ENCODE measurements at places on chromosomes 12 and 14.

GRCh38 chr14:54844479-54844878, 58.1 kb downstream of the GCH1 start:
- no peak for DNase-seq

DNA sequence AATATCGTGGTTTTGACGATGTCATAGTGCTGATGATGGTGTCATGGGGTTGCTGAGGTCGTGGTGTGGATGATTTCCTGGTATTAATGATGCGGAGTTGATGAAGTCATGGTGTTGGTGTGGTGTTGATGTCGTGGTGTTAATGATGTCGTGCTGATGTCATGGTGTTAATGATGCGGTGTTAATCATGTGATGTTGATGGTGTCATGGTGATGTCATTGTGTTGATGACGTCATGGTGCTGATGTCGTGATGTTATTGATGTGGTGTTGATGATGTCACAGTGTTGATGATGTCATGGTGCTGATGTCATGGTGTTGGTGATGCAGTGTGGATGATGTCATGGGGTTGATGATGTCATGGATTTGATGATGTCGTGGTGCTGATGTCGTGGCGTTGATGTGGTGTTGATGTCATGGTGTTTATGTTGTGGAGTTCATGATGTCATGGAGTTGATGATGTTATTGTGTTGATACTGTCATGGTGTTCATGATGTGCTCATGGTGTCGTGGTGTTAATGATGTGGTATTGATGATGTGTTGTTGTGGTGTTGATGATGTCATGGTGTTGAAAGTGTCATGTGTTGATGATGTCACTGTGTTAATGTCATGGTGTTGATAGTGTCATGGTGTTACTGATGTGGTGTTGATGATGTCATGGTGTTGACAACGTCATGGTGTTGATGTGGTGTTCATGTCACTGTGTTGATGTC, 48.5 kb upstream of the RIMBP2 start:
- no peak for DNase-seq

DNA sequence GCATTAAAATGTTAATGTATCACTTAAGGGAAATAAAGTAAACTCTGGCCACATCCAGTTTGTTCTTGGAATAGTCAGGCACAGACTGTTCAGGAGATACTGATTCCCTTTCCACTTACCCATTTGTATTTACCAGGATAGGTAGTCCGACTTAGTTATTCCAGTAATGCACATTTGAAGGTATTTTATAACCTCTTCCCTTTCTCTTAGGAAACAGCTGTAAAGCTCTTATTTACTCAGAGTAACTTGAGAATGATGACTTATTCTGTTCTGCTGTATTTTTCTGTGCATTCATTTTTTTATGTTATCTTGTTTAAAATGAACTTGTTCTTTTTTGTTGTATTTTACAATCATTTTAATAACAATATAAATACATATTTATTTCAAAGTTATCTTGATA, 78.0 kb downstream of the METTL25 start:
- no peak for DNase-seq

DNA sequence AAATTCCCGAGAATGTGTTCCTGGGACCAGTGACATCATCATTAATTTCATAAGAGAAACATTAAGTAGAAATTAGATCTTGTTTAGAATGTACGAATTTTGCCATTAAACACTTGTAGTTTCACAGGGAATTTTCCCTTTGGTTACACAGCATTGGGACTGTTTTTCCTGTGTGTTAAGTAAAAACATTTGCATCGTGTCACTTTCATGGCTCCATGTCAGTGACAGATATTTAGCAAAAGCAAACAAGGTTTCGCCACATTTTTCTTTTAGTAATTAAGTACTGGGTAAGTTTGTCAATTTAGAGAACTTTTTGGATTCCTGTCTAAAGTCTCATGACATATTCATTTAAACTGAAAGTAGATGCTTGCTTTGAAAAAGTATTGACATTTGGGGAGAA, 45.5 kb upstream of the OVCH1 start:
- DNase-seq: no peak

- DNase-seq: no peak
Measured at GRCh38 chr14:95217391-95217900, 60.1 kb upstream of the DICER1 start.

DNA sequence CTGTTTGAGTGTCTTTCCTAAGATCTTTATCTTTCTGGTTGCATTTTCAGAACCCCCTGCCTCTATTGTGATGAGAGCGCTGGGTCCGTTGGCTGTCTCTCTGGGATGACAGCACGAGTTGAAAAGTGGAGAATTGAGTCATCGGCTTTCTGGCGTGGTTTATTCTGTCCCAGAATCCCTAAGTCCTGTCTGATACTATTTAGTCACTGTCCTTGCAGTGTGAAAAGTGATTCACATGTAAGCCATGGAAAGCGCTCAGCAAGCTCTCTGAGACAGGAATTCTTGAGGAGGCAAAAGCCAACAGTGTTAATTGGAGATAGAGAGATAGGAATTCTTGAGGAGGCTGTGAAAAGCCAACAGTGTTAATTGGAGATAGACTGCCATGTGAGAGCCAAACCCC, 121.7 kb downstream of the CHST11 start:
- DNase-seq: no peak

DNA sequence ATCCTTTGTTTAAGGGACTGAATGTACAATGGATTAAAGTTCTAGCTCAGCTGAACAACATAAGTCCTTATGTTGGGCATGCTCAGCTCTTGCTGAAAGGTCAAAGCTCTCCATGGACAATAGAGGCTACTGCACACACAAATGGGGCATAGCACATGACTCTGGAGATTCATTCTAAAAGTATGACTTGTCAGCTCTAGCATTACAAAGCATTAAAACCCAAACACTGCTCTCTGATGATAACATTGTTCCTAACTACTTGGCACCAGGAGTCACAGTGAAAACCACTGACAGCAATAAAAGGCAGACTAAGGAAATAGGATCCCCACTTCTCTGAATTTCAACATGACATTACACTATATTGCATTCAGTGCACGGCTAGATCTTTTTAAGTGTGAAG, 21.9 kb upstream of the FSCB start:
- no peak for DNase-seq

DNA sequence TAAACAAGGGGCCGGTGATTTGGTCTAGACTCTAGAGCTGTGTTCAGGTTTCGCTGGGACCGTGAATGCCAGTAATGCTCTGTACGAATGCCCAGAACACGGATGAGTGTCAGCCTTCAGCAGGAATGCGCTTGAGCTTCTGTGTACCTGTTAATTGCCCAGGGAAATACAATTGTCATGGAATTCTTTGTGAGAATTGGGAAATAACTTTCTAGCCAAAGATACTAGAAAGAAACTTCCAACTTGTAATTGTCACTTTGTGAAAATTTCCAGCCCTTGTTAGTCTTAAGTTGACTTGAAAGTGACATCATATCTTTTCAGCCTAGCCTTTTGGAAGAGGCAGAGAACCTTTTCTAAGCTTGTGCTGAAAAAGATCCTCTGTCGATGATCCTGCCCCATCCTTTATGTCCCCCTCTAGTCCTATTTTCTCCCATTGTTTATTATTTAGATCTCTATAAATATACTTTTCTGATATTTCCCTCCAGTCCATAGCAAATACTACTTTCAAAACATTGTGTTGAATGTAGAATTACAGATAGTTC, 2.7 kb downstream of the CHST11 start:
- DNase-seq: no peak

GRCh38 chr12:68240079-68240478, 13.3 kb downstream of the IL22 start:
- no peak for DNase-seq

GRCh38 chr12:112606611-112607365, 184.8 kb upstream of the RPH3A start:
- DNase-seq: no peak

DNA sequence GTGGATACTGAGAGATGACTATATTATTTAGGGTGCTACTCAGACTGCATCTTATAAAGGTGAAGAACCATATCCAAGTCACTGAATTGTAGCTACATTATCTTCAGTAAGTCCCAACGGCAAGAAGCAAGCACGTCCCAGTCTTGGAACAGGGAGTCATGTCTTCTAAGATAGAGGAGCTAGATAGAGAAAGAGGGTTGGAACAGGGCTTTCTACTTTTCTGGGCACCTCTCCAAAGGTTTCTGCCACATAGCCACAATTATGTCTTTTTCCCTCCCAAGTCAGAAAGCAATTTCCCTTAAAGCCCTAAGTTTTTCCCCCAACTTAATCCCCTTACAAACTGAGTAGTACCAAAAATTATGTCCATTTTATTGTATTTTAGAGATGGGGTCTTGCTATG, 22.4 kb downstream of the MAPK1IP1L start:
- no peak for DNase-seq

DNA sequence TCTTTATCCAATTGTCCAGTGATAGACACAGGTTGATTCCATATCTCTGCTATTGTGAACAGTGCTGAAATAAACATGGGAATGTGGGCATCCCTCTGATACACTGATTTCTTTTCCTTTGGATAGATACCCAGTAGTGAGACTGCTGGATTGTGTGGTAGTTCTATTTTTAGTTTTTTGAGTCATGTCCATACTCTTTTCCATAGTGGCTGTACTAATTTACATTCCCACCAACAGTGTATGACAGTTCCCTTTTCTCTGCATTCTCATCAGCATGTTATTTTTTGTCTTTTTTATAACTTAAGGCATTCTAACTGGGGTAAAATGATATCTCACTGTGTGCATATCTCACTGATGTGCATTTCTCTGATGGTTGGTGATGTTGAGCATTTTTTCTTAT, 24.8 kb upstream of the VASH1 start:
- DNase-seq: no peak

DNA sequence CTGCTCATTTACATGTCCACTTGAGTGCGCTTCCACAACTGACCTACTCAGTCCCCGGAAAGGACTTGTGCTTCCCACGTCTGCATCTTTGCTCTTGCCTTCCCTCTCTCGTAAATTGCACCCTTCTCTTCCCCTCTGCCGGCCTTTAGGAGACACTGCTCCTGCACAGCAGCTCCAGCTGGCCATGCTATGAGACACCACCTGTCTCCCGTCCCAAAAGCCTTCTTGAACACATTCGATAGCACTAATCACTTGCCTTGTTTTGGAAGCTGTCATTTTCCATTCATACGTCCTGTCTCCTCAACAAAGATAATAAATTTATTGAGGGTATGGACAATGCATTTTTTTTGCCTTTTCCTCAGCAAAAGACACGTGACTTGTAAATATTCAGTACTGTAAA, 15.7 kb upstream of the KCNA1 start:
- DNase-seq: no peak

GRCh38 chr12:57096748-57097553, 8.0 kb downstream of the NAB2 start:
- peak; percentile 60 for DNase-seq

- DNase-seq: no peak
Measured at GRCh38 chr12:52692254-52692653, 11.1 kb downstream of the KRT77 start.

GRCh38 chr14:23804817-23805216, 148.8 kb upstream of the DHRS4 start:
- no peak for DNase-seq

- no peak for DNase-seq
Measured at GRCh38 chr14:51562816-51563215, 88.9 kb upstream of the FRMD6 start.

GRCh38 chr12:124172636-124173035, 122.3 kb upstream of the RFLNA start:
- no peak for DNase-seq

DNA sequence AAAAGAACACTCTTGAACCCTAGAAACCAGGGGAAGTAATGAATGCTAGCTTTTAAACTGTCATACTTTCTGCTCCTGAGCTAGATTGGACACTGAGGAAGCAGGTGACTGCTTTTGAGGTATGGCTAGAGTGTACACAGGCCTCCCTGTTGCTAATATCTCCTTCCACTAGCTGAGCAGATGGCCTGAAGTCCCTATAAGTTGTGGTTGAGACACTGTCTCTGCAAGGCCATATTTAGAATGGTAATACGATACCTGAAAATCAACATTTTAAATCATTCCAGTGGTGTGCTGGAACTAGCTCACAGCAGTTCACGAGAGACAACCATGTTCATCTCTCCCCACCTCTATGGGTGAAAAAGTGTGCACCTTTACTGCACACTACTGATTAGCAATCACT, 46.4 kb upstream of the BMP4 start:
- DNase-seq: no peak

DNA sequence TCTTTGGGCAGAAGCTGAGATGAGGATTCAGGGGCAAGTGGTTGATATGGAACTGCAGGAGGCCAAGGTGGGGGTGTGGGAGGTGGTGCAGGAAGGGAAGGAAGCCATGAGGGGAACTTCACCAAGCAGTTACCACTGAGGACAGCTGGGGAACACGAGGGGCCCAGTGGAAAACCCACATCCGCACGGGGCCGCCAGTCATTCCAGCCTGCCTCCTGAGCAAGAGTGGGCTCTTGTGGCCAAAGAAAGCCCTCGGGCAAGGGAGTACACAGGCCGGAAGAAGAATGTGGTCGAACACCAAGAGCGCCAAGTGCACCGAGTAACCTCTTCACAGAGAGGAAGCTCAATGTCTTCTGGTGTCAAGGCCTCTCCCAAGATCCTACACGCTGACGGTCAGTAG, 252.2 kb upstream of the FOXN3 start:
- no peak for DNase-seq

GRCh38 chr12:104399740-104400612, 56.8 kb upstream of the CHST11 start:
- no peak for DNase-seq

GRCh38 chr14:44782775-44783238, 178.9 kb downstream of the KLHL28 start:
- DNase-seq: no peak

GRCh38 chr14:100076606-100077005, 11.4 kb downstream of the EVL start:
- peak; percentile 77 for DNase-seq

DNA sequence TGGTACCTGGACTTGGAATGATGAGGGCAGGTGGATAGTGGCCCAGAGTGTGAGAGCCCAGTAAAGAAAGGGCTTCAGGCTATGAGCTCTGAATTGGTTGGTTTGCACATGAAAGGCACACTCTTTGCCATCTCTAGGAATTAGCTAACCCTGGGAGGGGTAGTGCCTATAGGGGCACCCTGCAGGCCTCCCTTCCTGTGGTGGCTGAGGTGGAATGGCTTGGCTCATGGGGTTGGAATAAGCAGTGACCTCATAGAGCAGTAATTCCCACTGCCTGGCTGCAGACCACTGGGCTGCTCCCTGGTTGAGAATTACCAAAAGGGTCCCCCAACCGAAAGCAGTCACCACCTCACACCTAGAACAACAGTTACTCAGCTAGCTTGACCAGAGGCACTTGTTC, 42.7 kb downstream of the ASCL4 start:
- no peak for DNase-seq

GRCh38 chr12:75439930-75440329, 40.6 kb upstream of the GLIPR1 start:
- DNase-seq: no peak

DNA sequence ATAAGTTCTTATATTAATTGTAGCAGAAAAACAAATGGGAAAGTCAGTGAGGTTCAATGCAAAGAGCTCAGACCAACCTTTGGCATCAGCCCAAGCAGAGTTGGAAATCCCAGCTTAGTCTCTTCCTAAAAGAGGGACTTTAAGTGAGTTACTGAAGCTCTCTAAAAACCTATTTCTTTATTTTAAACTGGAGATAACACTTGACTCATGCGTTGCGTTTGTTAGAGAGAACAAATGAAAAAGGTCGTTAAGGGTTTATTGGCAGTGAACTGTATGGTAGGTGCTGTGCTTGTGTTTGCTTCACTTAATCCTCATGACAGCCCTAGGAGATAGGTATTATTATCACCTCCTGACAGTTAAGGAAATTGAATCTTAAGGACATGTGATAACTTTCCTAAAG, 396.5 kb downstream of the RAD51B start:
- DNase-seq: no peak

GRCh38 chr12:25818596-25819390, 139.7 kb upstream of the RASSF8 start:
- DNase-seq: no peak
